ENCODE measurements at places on chromosomes 3 and 15.

DNA sequence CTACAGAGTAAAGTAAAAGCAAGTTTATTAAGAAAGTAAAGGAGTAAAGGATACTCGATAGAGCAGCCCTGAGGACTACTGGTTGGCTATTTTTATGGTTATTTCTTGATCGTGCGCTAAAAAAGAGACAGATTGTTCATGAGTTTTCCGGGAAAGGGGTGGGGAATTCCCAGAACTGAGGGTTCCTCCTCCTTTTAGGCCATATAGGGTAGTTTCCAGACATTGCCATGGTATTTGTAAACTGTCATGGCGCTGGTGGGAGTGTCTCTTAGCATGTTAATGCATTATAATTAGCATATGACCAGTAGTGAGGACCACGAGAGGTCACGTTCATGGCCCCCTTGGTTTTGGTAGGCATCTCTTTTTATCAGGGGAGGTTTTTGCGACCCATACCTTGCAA lies 213.1 kb downstream of the OSBPL10 start:
- no peak for DNase-seq

DNA sequence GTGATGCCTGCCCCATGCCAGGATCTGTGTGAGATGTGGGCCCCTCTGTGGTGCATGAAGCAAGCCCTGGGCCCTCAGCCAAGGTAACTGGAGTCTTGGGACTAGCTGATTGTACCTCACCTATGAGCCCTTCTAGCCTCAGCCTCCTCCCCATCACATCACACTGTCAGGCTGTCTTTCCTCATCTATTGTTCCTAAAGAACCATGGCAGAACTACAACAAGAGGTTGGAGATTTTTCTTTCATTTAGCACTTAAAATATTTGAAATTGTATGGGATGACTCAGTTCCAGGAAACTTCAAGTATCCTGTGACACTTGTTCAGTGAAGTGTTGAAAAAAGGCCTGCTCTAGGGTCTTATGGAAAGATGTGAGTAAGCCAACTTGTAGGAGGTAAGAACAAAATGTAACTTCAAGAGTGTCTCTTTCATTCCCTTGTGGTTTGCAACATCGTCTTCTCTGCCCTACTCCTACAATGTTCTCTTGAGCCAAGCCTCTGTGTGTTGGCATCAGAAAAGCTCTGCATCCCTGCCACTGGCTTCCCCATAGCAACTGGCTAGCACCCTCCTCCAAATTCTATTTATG lies 58.7 kb upstream of the TIPARP start:
- DNase-seq = no peak

- DNase-seq = no peak
Observed at GRCh38 chr3:159234306-159234705, 432.5 kb downstream of the MFSD1 start.

DNA sequence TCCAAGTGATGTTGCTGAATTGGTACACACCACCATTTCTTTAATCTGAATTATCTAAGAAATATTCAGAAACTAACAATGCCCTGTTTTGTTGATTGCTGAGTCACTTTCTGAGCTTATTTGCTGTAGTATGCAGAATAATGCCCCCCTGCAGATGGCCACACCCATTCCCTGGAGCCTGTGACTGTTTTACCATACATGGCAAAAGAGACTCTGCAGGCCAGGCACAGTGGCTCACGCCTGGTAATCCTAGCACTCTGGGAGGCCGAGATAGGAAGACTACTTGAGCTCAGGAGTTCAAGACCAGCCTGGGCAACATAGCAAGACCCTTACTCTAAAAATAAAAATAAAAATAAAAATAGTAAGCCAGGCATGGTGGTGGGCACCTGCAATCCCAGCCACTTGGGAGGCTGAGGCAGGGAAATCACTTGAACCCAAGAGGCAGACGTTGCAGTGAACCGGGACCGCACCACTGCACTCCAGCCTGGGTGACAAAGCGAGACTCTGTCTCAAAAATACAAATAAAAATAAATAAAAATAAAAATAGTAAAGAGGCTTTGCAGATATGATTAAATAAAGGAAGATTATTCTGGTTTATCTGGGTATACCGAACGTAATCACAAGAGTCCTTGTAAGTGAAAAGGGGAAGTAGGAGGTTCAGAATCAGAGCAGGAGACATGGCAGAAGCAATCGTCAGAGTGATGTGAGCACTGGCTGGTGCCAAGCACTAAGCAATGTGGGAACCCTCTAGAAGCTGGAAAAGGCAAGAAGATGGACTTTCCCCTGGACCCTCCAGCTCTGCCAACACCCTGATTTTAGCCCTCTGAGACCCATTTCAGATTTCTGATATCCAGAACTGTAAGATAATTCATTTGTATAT lies 19.0 kb downstream of the PCYT1A start:
- no peak for DNase-seq

DNA sequence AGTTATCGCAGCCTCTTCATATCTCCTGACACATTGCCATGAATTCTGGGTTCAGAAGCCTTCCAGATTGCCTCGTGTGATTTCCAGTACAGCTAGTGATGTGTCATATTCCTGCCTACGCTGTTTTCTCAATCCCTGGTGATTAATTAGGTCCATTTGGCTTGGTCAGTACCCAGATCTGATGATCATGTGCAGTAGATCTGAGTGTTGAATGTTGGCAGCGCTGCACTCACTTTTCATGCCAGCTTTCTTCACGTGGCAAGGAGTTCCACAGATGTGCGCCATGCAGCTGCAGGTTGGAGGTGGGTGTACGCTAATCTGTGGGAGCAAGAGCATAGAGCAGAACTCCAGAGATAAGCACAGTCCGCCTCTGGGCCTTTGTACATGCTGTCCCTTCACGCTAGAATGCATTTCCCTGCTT lies 86.9 kb upstream of the COL6A5 start:
- no peak for DNase-seq

GRCh38 chr3:141525814-141526213 lies 39.0 kb downstream of the RASA2 start:
- DNase-seq = no peak

- DNase-seq = no peak
Observed at GRCh38 chr3:98232489-98232888, 31.6 kb upstream of the OR5H6 start.

DNA sequence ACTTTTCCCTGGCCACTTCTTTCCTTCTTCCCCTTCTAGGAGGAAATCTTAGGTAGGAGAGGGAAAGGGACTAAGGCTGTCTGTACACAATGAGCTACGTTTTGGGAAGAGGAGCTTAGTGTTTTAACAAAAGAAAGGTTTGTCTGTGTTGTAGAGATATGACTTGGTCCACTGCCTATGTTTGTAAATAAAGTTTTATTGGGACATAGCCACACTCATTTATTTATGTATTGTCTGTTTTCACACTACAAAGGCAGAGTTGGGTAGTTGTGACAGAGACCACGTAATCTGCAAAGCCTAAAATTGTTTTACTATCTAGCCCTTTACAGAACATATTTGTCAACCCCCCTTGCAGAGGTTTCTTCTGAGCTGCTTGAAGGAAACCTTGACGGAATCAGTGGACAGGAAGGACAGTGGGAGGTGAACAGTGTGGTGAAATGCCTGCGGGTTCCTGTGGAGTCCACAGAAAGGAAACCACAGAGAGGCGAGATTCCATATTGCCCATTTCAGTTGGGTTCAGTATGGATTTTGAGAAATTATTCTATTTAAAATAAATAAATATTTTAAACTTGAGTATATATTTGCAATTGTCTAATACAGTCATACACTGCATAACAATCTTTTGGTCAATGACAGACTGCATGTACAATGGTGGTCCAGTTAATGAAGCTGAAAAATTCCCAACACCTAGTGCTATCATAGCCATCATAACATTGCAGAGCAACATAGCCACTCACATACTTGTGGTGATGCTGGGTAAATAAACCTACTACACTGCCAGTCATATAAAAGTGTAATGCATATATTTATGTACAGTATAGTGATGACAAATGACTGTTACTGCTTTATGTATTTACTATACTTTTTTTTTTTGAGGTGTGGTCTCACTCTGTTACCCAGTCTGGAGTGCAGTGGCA lies 157.9 kb upstream of the NUDT16 start:
- no peak for DNase-seq

- no peak for DNase-seq
Observed at GRCh38 chr3:48232232-48232631, 8.7 kb upstream of the ZNF589 start.

DNA sequence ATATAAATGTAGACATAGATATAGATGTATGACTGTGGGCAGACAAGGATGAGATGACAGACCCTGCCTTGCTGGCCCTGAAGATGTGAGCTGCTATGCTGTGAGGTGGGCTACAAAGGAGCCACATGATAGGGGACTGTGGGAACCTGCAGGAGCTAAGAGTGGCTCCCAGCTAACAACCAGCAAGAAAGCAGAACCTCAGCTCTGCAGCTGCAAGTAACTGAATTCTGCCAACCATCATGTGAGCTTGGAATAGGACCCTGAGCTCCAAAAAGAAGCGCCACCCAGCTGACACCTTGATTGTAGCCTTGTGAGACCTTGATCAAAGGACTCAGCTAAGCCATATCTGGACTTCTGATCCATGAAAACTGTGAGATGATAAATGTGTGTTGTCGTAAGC lies 123.3 kb upstream of the GRM7 start:
- DNase-seq = no peak

- DNase-seq = no peak
Observed at GRCh38 chr15:69677403-69677802, 224.8 kb downstream of the RPLP1 start.
